Astrocyte (in vitro differentiated cells and primary cell): ENCODE measurements at places on chromosomes 3 and 15.

- no peak for DNase-seq
Measured at GRCh38 chr3:64796607-64797399, 109.0 kb upstream of the ADAMTS9 start.

- DNase-seq: peak; percentile 57
Measured at GRCh38 chr15:87129916-87130315, 1050.2 kb downstream of the AGBL1 start.

- DNase-seq: peak; percentile 85
Measured at GRCh38 chr3:138594150-138594934, at the start of gene CEP70. Gene CEP70, minus strand, starts transcription at chr3:138594260. Its CDS starts 21,333 bp downstream, at chr3:138572927.

DNA sequence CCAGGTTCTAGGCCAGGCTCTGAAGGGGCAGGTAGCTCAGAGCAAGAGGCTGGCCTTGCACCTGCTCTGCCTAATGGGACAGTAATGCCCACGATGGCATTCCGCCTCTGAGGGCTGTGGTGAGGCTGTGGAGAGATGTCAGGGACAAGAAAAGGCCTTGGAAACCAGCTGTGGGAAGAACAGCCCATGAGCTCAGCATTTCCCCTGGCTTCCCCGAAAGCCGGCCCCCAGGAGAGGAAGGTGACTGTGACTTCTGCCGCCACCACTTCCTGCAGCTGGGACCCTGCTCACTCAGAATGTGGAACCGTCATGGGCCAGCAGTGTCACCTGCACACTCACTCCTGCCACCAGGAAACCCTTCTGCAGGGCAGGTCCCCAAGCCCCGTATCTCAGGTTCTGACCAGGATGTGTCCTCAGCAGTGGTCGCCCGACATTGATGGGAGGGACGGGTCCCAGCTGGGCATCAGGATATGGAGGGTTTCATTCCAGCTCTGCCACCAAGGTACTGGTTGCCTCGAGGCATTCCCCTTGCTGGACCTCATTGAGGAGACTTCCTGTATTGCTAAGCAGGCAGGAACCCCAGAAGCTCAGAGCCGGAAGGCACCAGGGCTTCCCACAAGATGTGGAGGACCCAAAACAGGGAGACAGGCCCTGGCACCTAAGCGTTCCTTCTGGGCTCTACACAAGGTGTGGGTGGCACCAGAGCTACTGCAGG is 30.7 kb downstream of the SEMA7A start:
- DNase-seq: no peak

DNA sequence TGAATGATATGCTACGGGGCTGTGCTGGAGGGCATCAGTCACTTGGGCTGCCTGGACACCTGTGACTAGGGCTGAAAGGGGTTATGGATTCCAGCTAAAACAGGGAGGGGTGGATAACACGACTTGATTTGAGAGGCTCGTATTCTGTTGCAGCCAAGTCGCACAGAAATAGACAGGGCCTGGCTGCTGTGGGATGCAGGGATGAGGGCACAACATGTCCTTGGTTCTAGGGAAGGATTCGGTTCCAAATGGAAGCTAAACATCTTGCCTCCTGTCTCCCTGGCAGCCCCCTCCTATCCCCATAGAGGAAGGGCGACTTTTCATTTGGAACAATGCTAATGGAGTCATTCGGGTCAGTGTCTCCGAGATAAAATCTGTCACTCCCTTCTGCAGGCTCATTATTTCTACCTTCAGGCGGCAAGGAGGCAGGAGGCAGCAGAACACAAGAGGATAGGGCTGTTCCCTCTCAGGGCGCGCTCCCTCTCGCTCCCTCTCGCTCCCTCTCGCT is 433.8 kb upstream of the RBMS3 start:
- DNase-seq: no peak

GRCh38 chr15:67564021-67564967 is 21.8 kb downstream of the MAP2K5 start:
- DNase-seq: no peak

- DNase-seq: no peak
Measured at GRCh38 chr3:95459706-95460105, 1354.7 kb upstream of the EPHA6 start.

DNA sequence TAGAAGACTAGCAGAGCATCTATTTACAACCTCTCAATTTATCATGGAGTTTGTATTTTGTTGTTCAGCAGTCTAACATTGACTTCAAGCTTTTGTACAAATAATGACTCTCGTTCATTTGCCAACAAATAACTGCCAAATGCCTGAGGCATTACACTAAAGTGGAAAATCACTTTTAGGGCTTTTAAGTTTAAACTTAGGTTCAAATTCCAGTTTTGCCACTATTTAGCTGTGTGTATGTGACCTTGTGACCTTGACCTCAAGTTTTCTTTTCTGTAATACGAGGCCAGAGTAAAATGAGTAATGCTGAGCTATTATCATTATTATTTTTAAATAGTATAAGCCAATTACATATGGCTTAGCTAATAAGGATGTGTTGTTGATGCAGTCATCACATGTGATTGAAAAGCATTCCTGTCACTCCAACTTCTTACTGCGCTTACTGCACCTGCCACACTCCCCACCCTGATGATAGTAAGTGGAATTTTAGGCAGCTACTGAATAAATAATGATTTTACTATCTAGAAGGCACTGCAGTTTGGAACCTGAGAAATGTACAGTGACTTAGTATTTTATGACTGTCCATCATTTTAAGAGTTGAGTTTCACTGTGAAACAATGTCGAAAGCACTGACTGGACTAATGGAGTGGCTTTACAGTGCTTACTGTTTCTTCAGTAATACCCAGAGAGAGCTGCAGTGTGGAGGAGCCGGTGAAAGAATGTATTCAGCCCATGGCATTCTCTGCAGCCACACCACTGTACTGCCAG is 16.3 kb downstream of the ARL8B start:
- peak; percentile 32 for DNase-seq

- no peak for DNase-seq
Measured at GRCh38 chr15:86961669-86962068, 882.0 kb downstream of the AGBL1 start.

- DNase-seq: no peak
Measured at GRCh38 chr15:58520936-58521292, 89.1 kb downstream of the LIPC start.

GRCh38 chr3:126151562-126152302 is 28.7 kb downstream of the ALDH1L1 start:
- DNase-seq: no peak

DNA sequence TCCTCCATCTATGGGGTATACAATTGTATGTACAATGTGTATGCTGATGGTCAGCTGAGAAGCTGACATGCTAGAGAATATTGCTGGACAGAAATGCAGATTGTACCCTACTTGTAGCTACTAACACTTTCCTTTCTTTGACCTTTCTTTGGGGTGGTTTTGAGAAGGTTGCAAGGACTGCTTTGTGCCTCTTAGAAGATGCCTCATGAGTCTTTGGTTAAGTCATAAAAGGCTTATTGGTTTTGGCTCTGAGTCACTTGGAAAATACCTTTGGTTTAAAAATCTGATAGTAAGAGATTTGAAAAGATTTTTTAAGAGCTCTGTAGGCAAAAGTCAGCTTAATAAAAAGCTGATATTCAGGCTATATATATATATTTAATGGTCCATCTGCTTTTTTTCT is 71.5 kb downstream of the ZMAT3 start:
- peak; percentile 44 for DNase-seq

DNA sequence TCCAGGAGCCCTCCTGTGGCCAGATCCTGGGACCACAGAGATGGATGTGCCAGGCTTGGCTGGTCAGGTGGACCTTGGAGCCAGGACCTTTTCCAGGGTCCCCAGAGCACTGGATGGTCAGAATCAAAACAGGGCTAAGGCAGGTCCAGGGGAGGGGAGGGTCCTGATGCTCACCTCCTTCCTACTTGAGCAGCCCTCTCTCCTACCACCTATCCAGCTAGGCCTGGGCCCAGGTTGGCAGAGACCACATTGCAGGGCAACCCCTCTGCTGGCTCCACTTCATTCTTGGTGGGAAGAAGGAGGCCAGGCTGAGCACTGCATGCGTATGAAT is 28.5 kb upstream of the SFMBT1 start:
- no peak for DNase-seq

DNA sequence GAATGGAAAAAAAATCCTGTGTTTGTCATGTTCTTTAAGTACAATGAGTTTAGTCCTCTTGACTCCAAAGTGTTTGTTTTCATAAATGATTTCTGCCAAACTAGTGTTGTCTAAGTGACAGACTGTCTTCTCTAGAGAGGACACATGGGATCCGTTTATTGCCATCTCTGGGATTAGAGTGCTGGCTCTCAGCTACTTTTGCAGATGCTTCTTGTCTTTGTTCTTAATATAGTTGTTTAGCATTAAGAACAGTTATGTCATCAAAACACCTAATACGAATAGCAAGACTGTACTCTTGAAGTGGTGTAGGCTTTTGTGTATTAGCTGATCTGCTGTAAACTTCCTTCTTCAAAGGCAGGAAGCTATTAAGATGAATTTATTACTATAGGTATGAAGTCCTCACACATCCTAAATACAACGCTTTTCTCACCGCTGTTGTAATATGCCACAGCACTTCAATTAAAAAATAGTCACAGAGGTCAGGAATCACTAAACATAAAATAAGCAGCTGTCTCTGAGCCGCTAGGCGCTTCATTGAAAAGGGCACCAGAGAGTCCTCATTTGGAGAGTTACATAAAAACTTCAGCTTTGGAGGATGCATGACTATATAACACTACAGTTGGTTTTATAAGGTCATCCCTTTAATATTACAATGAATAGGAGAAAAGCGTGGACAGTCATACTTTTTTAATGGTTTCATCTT is 128.3 kb upstream of the ZNF385D start:
- DNase-seq: no peak

- DNase-seq: no peak
Measured at GRCh38 chr3:195908694-195909581, 587 bp upstream of the TNK2 start.

GRCh38 chr3:163490119-163490518 is 1588.2 kb downstream of the SI start:
- no peak for DNase-seq

GRCh38 chr15:78315686-78316282 is 16.4 kb upstream of the SKIC8 start:
- no peak for DNase-seq

GRCh38 chr3:36215241-36215640 is 165.1 kb upstream of the STAC start:
- no peak for DNase-seq

DNA sequence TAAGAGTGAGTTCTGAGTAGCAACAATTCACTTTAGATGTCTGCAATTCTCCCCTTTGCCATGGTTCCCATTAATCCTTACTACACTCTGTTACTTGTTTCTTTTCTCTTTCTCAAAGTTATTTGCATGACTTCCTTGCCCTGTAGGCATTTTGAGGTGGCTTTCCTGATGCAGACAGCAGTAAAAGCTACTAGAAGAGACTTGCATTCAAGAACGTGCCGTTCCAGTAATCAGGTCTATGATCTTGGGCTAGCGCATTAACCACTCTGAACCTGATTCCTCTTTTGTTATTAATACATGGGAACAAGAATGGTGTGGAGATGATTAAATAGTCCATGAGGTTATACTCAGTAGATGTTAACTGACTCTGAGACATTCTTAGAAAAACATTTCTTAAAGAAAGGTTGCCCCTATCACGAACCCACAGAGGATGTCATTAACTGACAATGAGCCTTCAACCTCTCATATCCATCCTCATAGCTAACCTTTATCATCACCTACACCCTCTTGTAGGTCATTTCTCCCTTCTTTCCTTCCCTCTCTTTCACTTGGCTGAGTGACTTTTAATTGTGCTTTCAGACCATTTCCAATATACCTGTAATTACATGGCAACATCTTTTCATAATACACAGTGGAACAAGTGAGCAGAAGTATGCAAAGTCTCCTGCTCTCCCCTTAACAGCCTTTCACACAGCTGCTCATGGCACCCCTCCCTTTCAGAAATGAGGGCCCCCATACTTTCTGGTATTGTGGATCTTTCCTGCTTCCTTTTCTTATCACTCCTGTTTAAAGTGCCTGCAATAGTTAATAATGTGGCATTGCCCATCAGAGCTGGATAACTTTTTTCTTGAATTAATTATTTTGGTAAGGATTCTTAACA is 175.9 kb downstream of the CHST2 start:
- DNase-seq: no peak

DNA sequence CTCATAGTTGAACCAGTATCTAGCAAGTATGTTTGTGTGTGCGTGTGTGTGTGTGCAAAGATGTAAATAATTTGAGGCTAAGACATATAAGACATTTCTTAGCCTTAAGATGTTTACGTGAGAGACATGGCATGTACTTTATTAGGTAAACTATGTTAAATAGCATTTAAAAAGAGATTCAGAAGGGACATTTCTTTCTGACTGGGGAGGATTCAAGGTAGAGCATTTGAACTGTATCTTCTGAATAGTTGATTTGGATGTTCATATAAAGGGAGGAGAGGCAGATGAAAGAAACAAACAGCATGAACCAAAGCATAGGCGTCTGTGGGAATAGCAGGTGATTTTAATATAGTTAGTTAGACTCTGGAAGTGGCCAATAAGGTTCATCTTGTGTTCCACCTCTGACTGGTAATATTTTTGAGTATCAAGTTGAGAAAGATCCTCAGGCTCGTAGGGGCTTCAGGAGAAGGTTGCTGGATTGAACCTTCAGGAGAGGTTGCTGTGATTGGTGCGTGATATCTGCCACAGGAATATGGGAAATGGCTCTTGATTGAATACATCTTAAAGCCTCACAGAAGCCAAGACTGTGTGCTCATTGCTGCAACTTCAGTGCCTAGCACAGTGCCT is 12.6 kb downstream of the NFKBIZ start:
- DNase-seq: no peak

DNA sequence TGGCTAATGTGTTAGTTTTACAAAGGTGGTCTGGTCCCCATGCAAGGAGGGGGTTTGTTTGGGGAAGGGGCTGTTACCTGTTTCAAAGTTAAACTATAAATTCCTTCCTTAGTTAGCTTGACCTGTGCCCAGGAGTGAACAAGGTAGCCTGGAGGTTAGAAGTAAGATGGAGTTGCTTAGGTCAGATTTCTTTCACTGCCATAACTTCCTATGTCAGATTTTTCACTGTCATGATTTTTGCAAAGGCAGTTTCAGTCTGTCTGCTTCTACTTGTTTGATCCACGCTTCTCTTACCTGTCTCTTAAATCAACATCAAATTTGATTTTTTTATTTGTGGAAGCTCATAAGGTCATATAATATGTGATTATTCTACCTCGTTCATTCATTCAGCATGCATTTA is 28.6 kb downstream of the STARD9 start:
- DNase-seq: no peak

GRCh38 chr3:58299839-58300516 is 6.1 kb upstream of the RPP14 start:
- no peak for DNase-seq

GRCh38 chr3:22894865-22895264 is 308.3 kb upstream of the UBE2E2 start:
- DNase-seq: no peak

GRCh38 chr3:136186344-136186743 is 9.8 kb downstream of the MSL2 start:
- DNase-seq: no peak

GRCh38 chr3:81793410-81793809 is 32.0 kb upstream of the GBE1 start:
- DNase-seq: no peak
